Karpas-422 (cell line): ENCODE measurements at places on chromosomes 7 and 10. TPM values are rescaled to one million over a fixed set of nuclear protein-coding genes. Genes with fewer than 3 reads are reported as not detected.

Gene ARF5
- 110 and 197 TPM in 2 replicates for total RNA-seq

Gene EPO
- not detected in 2 replicates for total RNA-seq

Gene VWC2
- total RNA-seq: not detected in 2 replicates

Gene JAKMIP3
- 0.07 TPM in 1 of 2 replicates, not detected in the other for total RNA-seq

Gene ANKRD2
- not detected in 2 replicates for total RNA-seq

Gene GPR26
- total RNA-seq: not detected in 2 replicates

Gene ASB15
- total RNA-seq: 0.04 TPM in 1 of 2 replicates, not detected in the other

Gene LIPF
- total RNA-seq: 0.22 TPM in 1 of 2 replicates, not detected in the other

Gene TLX1
- total RNA-seq: not detected in 2 replicates

Gene SPDYE11
- not detected in 2 replicates for total RNA-seq

Gene OR6V1
- not detected in 2 replicates for total RNA-seq

Gene OR2A1
- not detected in 2 replicates for total RNA-seq

Gene PKD2L1
- total RNA-seq: 0.07 and 0.25 TPM in 2 replicates

Gene GNAT3
- total RNA-seq: 0.26 and 0.43 TPM in 2 replicates

Gene TMEM72
- not detected in 2 replicates for total RNA-seq

Gene CLDN12
- 4.8 and 9.1 TPM in 2 replicates for total RNA-seq
